Stimulated activated CD4-positive, alpha-beta T cell treated with anti-CD3 and anti-CD28 coated beads, Interleukin-1b, Interleukin-23, amount 100 ng/mL, for 24 hours (primary cell): ENCODE measurements at places on chromosomes 16 and 17.

DNA sequence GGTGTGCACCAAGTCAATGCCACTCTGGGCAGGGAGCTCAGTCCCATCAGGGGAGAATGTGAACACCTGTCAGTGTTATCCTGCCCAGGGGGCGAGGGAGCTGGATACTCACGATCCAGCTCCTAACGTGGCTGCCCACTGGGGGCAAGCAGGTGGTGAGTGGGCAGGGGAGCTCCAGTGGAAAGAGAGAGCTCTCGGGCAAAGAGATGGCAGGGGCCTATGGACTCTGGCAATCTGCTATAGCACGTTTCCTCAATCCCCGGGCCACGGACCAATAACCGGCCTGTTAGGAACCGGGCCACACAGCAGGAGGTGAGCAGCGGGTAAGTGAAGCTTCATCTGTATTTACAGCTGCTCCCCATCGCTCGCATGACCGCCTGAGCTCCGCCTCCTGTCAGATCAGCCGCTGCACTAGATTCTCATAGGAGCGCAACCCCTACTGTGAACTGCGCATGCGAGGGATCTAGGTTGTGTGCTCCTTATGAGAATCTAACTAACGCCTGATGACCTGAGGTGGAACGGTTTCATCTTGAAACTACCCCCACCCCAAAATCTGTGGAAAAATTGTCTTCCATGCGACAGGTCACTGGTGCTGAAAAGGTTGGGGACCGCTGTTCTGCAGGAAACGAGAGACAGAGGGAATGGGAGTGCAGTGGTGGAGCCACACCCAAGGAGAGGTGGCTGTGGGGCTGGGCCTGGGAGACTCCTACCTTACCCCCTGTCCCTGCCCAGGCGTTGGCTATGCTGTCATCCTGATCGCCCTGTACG is 15.6 kb downstream of the SLC6A2 start:
- DNase-seq = no peak

- DNase-seq = no peak
Observed at GRCh38 chr16:85746460-85747215, 4.3 kb downstream of the C16orf74 start.

- DNase-seq = no peak
Observed at GRCh38 chr17:15920758-15921239, 24.1 kb upstream of the ADORA2B start.

- no peak for DNase-seq
Observed at GRCh38 chr17:29158096-29158487, 22.1 kb downstream of the MYO18A start.

- DNase-seq = no peak
Observed at GRCh38 chr17:57368637-57369336, 112.5 kb downstream of the MSI2 start.

DNA sequence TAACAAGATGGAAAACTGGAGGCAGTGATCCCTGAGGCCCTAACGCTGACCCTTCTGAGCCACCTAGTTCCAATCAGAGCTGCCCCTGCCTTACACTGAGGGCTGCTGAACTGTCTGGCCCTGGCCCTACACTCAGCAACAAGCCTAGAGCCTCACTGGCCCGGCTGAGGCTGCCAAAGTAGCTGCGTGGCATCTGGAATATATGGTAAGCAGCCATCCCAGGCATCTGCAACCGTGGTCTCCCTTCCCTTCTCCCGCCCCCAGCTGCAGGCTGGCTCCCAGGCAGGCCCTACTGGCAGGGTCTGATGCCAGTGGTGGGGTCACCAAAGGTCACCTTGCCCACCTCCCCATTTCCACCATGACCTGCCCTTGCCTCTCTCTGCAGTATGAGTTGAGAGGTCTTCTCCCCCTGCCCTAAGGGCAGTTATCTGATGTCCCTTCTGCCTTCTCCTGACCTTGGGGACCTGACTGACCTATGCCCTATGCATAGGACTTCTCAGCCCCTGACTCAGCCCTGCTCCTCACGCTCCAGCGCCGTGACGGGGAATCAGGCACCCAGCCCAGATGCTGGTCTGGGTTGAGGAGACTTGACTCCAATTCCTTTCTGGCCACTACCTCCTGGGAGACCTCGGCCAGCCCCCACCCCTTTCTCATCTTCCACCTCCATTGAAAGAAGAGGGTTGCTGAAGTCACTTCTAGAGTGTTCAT is 45.3 kb downstream of the CPNE2 start:
- DNase-seq = no peak

- no peak for DNase-seq
Observed at GRCh38 chr17:63437287-63438091, 8.6 kb downstream of the CYB561 start.

- no peak for DNase-seq
Observed at GRCh38 chr16:50462793-50463507, 85.2 kb upstream of the NKD1 start.

GRCh38 chr16:89111263-89111662 is 17.6 kb downstream of the ACSF3 start:
- no peak for DNase-seq

DNA sequence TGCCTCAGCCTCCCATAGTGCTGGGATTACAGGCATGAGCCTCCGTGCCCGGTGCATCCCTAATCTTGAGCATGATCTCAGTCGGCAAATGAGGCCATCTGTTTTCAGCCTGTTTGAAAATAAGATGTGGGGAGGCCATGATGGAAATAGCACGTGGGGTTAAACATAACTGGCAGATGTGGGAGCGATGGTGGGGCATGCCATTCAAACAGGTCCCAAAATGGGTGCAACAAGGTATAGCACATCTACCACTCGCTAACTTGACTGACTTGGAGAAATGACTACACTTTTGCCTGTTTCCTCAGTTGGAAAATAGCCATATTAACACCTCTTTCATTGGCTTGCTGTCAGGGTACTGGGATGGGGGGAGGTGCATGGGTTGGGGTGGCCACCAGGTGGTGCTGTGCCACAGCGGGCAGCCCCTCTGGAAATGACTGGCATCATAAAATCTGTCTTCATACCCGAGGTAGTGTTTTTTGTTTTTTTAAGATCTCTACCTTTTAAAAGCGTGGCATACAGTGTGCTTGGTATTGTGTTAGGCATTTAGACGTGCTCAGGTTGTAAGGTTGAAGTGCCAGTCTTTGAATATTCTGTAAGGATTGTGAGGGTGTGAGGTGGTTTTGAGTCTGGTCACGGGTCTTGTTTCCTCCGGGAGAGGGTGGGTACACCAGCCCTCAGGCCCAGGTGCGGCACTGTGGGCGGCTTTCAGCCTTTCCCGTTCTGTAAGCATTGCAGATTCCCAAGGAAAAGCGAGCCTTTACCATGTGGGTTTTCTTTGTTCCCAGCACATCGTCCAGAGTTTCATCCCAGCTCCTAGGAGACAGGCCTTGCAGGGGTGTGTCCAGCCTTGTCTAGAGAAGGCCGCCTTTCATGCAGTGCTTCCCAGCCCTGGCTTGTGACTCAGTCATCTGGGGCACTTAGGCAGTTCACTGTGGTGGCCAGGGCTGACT is 2.9 kb upstream of the TTYH2 start:
- peak; percentile 67 for DNase-seq

- no peak for DNase-seq
Observed at GRCh38 chr17:78267253-78268073, 36.0 kb downstream of the TMEM235 start.

GRCh38 chr16:68236826-68237242 is 907 bp upstream of the ESRP2 start:
- no peak for DNase-seq

DNA sequence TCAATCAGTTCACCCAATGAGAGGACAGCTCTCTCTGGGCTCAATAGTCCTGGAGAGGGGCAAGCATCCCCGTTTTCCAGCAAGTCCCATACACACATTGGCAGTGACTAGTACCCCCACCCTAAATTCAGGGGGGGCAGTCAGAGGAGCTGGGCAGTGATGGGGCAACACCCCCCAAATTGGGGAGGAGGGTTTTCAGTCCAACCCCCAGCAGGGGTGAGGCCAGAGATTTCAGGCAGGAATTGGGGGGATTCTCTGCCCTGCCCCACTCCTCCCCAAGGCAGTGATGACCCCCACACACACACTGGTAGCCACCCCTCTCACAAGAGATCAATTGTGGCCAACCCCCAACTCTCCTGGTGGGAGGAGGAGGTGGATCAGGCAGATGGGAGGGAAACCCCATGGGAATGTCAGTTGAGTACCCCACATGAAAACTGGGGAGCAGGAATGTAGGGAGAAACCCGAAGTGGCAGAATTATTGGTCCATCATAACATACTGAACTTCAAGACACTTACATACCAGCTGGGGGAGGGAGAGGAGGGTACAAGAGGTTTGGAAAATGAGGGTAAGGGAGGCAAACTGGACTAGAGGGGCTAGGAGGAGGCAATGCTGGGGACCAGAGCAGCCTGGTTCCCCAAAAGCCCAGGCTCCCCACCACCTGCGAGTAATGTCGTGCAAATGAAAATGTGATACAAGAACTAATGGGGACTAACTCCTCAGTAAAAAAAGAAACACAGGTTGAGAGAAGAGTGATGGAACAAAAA is 3.1 kb downstream of the VAMP2 start:
- DNase-seq = no peak

DNA sequence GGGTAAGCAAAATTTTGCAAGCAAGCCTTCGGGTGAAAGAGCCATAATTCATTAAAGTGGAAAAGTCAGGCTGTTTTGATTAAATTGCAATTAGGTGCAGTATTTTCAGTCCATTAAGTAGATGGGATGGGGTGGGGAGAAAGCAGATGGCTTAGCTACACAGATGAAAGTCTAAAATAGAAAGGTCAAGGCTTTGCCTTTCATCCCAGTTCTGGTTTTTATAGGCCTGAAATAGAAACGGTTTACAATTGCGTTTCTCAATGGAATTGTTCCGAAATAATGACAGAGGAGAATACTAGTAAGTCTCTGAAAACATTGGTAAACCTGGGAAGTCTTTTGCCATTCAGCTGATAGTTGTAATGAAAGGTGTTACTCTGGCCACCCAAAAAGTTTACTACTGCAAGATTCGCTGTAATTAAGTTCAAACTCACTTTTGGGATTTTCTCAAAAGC is 1.5 kb downstream of the PPM1E start:
- no peak for DNase-seq

DNA sequence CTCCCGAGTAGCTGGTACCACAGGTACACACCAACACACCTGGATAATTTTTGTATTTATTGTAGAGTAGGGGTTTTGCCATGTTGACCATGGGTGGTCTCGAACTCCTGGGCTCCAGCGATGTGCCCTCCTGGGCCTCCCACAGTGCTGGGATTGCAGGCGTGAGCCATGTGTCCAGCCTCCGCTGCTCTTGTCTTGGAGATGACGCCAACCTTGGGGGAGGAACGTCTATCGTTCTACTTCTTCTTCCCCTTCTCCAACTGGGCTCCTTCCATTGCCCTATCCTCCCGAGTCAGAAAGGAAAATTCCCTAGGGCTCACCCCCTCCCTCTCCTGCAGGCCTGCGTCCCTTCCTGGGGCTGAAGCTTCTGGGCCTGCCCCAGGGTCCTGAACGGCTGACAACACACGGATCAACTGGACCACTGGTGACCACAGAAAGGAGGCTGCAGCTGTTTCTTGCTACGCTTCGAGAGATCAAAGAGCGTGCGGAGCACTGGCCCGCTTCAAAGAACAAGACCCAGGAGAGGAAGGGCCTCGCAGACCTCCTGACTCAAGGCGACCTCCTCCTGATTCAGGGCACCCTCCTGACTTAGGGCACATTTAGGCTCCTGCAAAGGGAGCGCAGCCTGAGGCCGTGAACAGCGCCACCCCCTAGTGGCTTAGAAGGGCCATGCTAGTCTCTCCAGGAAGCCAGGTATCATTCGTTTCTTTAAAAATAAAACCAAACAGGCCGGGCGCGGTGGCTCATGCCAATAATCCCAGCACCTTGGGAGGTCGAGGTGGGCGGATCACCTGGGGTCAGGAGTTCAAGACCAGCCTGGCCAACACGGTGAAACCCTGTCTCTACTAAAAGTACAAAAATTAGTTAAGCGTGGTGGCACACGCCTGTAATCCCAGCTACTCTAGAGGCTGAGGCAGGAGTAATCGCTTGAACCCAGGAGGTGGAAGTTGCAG is 48.5 kb upstream of the HELZ start:
- DNase-seq = peak; percentile 44

DNA sequence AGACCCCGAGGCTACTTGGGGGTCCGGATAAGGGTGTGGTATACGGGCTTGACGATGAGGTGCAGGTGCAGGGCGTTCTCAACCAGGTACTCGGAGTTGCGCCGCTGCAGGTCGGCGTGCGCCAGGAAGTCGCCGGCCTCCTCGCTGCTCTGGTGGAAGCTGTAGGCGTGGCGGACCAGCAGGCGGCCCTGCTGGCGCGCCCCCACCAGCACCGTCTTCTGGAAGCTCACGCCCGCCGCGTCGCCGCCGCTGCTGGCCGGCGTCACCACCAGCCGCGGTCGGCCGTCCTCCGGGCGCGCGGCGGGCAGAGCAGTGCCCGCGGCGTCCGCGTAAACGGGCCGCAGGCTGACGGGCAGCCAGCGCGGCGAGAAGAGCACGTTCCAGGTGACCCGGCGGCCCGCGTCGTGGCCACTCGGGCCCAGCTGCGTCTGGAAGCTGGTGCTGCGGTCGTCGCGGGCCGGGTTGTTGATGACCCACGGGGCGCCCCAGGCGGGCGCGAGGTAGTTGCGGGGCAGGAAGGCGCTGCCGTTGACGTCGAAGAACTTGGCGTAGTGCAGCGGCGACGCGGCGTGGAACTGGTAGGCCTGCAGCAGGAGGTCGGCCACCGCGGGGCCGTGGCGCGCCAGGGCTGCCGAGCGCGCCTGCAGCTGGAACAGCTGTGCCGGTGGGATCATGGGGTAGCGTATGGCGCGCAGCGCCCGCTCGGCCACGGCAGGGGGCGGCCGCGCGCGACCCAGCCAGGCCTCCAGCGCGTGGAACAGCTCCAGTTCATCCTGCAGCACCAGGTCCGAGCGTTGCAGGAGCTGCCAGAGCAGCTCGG is 4.8 kb downstream of the BTBD17 start:
- DNase-seq = no peak

- DNase-seq = no peak
Observed at GRCh38 chr16:72301523-72302236, 129.7 kb upstream of the PMFBP1 start.

DNA sequence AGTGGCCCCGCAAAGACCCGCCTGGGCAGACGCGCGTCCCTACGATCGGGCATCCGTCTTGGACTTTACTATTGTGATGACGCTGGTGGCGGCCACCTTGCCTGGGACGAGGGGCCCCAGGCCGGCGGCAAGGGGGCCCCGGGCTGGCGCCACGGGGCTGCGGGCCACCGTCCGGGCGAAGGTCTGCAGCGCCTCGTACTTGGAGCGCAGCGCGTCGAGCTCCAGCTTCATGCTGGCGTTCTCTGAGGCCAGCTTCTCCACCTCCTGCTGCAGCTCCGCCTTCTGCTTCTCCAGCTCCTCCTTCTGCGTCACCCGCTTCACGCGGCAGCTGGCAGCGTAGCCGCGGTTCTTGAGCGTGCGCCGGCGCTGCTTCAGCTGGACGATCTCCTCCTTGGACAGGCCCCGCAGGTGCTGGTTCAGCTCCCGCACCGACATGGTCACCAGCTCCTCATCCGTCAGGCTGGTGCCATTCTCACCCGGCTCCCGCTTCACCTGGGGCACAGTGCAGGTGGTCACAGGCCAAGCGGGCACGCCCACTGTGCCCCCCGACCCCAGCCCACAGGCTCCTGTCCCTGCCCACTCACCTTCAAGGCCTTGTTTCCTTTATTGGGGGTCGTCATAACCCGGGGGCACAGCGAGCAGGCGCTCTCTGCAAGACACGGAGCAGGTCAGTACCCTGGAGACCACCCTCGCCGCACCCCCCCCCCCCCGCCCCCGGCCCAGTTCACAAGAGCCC is 4.8 kb upstream of the SIRT7 start:
- no peak for DNase-seq

- no peak for DNase-seq
Observed at GRCh38 chr17:4554441-4554996, 665 bp downstream of the MYBBP1A start.

GRCh38 chr17:63250830-63251229 is 195.3 kb downstream of the CYB561 start:
- no peak for DNase-seq

- peak; percentile 48 for DNase-seq
Observed at GRCh38 chr17:45021607-45022287, 29.7 kb downstream of the DCAKD start.
